ENCODE measurements at places on chromosomes 7 and 10. TPM values are rescaled to one million over a fixed set of nuclear protein-coding genes. Genes with fewer than 3 reads are reported as not detected.

Gene ACTL6B
- polyA plus RNA-seq: not detected

Gene MACC1
- polyA plus RNA-seq: 10.8 TPM

Gene EBLN1
- not detected for polyA plus RNA-seq

Gene ENTPD1
- 23.1 TPM for polyA plus RNA-seq

Gene HOXA9
- 124 TPM for polyA plus RNA-seq

Gene PAX4
- not detected for polyA plus RNA-seq

Gene UCN3
- 1.0 TPM for polyA plus RNA-seq

Gene POLR2J3
- 91.1 TPM for polyA plus RNA-seq

All from left kidney (tissue), 8 donors.